NCI-H1930 (cell line): ENCODE measurements at places on chromosomes 7 and 10.

DNA sequence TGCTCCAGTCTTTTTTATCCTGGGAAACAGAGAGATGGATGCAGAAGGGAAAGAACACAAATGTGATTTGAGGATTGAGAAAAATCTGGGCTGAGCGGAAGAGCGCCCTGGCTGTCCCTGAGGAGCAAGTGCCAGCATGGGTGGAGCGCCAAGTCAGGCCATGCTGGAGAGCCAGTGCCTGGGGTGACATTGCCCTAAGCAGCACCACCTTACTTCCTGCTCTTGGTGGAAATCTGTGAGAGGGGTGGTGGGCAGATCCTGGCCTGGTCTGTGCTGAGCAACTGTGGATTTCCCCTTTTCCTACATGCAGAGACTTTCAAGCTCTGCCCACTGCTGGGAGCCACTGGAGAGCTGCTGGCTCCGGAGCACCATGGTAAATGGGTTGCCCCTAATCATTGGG is 36.9 kb downstream of the DDIT4 start:
- no peak for DNase-seq

GRCh38 chr7:128755819-128756476 is 16.8 kb downstream of the CALU start:
- DNase-seq: no peak

- no peak for DNase-seq
These were observed 22.2 kb downstream of the ZRANB1 start for GRCh38 chr10:124963866-124964720.

DNA sequence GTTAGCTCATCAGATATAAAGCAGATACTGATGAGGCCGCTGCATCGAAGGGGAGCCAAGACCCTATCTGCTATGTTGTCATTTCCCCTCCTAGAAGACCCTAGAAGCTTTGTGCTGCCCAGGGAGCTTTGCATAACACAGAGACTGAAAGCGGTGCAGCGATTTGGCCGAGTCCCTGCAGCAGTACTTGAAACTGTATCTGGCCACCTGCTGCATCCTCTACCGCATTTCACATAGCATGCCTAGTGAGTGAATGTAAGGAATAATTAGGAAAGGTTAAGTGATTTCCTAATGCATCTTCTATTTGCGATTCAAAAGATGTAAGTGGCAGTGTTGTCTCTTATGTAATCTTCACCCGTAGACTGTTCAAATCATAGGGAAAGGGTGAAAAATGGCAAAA is 106.7 kb downstream of the LRMDA start:
- DNase-seq: no peak

DNA sequence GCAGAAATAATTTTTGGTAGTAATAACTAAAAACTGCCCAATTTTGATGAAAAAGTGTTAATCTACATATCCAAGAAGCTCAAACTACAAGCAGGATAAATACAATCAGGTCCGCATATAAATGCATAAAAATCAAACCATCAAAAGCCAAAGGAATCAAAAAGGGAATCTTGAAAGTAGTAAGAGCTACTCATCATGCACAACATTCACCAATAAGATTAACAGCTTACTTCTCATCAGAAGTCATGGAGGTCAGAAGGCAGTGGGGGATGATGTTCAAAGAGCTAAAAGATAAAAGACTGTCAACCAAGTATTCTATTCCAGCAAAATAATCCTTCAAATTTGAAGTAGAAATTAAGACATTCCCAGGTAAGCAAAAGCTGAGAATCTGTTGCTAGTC is 76.4 kb downstream of the CRPPA start:
- DNase-seq: no peak

DNA sequence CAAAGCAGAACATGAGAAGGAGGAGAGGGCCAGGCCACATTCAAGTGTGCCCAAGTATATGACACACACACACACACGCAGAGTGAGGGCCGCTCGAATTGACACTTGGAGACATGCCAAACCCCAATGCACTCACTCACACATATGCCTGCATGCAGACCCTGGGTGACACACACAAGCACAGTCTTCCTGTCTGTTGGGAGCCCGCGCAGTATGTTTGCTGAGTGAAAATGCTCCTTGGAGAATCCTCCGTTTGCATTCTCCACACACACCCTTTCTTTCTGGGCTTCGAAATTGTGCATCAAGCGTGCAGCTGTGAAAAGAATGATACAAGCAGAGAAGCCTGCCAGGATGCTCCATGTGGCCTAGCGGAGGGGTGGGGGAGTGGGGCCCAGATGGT is 120.9 kb downstream of the PLXNA4 start:
- DNase-seq: no peak

DNA sequence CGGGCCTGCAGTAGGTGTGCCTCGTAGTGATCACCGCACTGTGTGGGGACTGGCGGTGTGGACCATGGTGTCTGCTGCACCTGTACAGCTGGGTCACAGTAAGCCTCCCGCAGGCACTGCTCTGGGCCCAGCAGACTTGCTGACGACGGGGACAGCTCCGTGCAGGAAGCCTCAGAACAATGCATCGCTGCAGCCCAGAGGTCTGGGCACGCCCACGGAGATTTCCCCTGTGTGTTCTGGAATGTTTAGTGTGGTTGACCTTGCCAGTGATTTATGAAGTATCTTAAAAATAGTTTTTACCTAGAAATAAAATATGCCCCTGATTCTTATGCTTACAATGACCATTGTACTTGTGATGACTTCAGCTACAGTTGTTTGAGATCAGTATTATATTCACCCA is 59.1 kb upstream of the ZNF32 start:
- no peak for DNase-seq

- DNase-seq: no peak
These were observed 173.9 kb downstream of the FOXP2 start for GRCh38 chr7:114588506-114588905.

DNA sequence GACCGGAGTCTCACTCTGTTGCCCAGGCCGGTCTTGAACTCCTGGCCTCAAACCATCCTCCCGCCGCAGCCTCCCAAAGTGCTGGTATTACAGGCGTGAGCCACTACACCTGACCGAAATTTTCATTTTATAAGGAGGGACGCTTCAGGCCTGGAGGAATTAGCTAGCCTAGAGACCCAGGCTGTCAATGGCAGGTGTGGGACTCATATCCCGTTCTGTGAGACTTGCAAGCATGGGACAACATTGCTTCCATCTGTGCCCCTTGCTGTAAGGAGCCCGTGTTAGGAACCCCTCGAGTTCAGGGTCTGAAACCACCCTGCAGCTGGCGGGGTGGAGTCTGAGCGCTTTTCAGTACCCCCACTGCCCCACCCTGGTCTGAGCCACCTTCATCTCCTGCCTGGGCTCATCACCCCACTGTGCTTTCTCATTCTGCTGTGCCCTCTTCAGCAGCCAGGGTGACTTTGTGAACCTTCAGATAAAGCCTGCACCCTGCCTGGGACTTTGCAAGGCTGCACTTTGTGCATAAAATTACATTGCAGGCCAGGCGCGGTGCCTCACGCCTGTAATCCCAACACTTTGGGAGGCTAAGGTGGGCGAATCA is 1.3 kb upstream of the DAGLB start:
- DNase-seq: no peak

DNA sequence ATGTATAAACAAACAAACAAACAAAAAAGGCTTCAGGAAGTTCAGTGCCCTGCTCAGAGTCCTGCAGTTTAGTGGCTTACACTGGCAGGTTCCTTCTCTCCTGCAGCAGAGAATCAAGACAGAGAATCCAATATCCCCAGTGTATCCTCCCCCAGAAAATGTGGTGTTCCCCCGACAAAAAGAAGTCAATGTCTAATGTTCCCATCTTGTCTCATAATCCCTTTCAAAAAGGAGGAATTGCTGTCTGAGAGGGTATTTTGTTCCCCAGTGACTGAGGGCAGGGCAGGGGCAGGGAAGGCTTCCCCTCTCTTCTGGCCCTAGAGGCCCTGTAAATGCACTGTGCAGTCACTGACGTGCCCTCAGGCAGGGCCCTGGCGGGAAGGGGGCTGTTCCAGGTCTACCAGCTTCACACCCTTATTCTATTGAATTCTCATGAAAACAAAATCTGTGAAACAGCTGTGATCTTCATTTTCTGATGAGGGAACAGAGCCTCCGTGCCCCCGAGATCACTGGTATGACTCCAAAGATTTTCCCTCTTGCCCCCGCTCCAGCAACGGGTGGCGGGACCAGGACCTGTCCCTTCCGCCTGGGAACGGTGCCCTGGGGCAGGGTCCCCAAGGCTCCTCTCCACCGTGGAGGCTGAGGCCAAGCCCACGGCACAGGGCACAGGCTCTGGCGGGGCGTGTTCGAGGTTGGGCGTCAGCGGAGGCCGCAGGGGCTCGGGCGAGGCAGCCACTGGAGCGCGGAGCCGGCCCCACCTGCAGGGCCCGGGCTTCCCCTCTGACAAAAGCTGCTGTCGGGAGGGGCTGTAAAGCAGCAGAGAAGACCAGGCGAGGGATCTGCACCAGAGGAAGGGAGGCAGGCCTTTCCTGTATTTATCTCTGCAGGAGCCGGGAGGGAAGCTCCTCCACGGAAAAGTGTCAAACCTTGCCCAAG is 13.4 kb upstream of the WDFY4 start:
- no peak for DNase-seq
